ENCODE measurements at places on chromosomes 13 and 19. TPM values are rescaled to one million over a fixed set of nuclear protein-coding genes. Genes with fewer than 3 reads are reported as not detected.

The ZNF507 gene
- 5.8 TPM for total RNA-seq

GRCh38 chr13:113924184-113924901 lies 49.5 kb downstream of the C13orf46 start:
- DNase-seq: no peak

DNA sequence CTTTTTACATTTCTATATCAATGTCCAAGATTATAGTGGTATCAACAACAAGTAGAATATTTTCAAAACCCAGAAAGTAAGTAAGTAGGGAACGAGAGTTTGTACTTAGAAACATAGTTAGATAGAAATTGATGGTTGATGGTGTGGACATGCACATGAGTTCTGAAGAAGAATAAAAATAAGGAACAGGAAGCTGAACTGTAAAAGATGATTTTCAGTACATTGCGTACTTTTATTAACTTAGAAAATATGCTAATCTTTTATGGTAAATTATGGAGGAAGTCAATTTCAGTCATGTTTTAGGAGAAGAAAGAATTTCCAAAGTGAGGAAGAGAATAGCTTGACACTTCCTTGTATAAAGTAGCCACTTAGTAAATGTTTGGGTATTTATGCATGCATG lies 12.3 kb upstream of the GPR18 start:
- no peak for DNase-seq

The CBARP gene
- 0.88 TPM for total RNA-seq

GRCh38 chr19:42497492-42498168 lies 30.7 kb downstream of the CEACAM1 start:
- no peak for DNase-seq

The SWSAP1 gene
- 3.0 TPM for total RNA-seq

The LGALS14 gene
- not detected for total RNA-seq

Measured in RPMI7951 (cell line).